ENCODE measurements at places on chromosomes 16 and 17.
A peak's percentile ranks its signal among the peaks of the same experiment; 100 is the strongest.

DNA sequence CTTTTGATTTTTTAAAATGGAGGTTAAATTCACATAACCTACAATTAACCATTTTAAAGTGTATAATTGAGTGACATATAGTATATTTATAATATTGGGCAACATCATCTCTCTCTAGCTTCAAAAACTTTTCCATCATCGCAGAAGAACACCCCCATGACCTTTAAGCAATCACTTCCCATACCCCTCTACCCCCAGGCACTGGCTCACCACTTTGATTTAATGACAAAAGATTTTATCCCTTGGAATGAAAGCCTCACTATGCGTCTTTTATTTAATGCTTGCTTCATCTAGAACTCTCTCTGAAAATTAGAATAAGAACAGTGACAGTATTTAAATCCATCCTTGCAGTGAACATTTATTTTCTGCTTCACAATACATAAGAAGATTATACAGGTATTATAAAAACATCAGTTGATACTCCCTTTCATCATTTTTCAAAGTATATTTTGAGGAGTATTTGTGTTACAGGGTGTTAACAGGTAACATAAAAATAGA lies 3.2 kb upstream of the KRTAP1-3 start:
- no peak for DNase-seq

DNA sequence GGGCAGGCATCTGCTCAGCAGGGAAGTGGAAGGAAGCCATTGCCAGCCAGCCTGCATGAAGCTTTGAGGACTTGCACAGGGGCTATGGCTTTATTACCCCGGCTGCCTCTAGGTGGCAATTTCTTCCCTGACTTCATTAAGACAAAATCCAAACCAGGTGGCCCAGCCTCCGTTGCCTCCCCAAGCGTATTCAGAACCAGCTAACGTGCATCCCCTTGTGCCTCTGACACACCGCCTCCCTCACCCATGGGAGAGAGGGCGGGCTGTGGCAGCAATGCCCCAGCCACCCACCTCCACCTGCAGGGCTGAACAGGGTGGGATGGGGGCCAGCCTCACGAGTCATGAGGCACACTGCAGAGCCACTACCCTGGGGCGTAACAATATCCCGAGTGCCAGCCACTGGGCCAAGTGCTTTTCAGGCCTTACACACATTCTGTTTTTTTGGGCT lies 6.8 kb downstream of the KIFC3 start:
- no peak for DNase-seq

DNA sequence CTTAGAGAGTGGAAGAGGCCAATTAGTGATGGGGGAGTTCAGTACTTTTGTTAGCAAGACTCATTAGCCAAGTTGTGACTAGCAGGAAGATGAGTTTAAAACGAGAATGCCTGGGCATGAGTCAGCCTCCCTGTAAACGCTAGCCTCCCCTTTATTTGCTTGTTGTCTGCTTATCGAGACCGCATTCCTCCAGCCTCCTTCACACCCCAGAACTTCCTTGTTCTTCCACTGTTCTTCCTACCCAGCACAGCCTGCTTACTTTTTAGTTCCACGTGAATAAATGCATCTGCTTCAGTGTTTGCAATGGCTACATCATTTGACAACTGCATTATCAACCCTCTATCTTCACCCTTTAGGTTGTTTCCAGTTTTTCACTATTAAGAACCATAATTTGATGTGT lies 20.2 kb upstream of the OR3A1 start:
- no peak for DNase-seq

- DNase-seq: no peak
Measured at GRCh38 chr16:89475144-89475543, 15.2 kb downstream of the ANKRD11 start.

DNA sequence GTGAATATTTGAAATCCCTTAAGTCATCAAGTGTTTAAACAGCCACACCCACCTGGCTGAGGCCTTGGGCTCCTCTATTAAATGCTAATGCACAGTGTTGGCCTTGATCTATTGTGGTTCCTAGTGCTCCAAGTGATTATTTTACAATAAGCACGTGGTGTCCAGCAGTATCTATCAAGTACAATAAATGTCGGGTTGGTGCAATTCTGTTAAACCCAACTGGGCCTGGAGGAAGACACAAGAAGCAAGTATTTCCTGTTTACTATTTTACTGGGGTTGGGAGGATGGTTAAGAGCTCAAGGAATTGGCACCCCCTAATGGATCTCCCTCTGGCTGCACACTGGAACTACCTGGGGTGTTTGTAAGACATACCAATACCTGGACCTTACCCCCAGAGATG lies 72.1 kb upstream of the HNF1B start:
- no peak for DNase-seq

GRCh38 chr17:18129041-18129502 lies 20.5 kb downstream of the MYO15A start:
- no peak for DNase-seq

GRCh38 chr17:72950242-72950931 lies 142.1 kb downstream of the SLC39A11 start:
- no peak for DNase-seq

DNA sequence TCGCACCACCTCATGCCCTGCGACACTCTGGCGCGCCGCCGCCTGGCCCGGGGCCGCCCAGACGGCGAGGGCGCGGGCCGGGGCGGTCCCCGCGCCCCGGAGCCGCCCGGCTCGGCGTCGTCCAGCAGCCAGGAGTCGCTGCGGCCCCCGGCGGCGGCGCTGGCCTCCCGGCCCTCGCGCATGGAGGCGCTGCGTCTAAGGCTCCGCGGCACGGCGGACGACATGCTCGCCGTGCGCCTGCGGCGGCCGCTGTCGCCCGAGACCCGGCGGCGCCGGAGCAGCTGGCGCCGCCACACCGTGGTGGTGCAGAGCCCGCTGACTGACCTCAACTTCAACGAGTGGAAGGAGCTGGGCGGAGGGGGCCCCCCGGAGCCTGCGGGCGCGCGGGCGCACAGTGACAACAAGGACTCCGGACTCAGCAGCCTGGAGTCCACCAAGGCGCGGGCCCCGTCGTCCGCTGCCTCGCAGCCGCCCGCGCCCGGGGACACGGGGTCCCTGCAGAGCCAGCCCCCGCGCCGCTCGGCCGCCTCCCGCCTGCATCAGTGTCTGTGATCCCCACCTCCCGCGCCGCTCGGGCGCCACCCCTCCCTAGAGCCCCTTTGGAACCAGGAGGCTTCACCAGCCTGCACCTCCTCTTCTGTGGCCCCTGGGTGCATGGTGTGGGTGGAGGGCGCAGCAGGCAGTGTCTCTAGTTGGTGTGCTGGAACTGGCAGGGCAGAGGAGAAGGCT lies 82.3 kb downstream of the ARHGAP23 start:
- DNase-seq: no peak

GRCh38 chr16:27483624-27484023 lies 66.1 kb downstream of the GTF3C1 start:
- no peak for DNase-seq

GRCh38 chr16:58459344-58460218 lies 40.4 kb upstream of the NDRG4 start:
- peak; percentile 36 for DNase-seq

- DNase-seq: no peak
Measured at GRCh38 chr16:82016263-82016662, 5.0 kb upstream of the SDR42E1 start.

- no peak for DNase-seq
Measured at GRCh38 chr17:2067608-2068024, 12.7 kb downstream of the HIC1 start.

- DNase-seq: no peak
Measured at GRCh38 chr16:65763640-65764305, 602.7 kb upstream of the CDH5 start.

- no peak for DNase-seq
Measured at GRCh38 chr16:50323335-50324011, 45.3 kb downstream of the BRD7 start.

DNA sequence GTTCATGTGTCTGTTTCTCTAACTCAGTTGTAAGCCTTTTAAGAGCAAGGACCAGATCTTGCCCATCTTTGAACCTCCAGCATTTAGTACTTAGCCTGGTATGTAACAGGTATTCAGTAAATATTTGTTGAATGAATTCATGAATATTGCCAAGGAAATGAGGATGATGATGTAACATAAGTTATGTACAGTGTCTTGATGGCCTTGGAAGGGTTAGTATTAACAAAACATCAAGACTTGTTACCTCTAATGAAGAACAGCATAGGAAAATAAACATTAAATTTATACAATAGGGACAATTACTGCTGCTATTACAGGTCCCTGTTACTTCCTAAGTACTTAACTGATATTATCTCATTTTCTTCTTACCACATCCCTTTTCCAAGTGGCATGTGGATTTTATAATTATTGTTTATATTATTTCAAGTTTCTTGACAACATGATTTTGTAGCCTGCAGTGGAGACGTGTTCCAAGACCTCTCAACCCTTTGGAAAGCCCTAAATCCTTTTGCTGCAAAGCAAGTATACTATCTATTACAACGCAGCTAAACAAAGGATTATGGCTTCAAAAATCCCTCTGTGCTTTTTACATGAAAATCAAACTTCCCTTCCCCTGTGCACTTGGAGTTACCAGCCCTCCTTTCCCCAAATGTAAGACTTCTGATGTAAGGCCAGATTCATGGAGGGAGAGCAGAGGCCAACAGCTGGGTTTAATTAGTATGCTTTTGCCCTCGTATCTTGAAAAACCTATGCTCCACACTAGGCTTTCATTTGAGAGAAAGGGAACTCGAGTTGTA lies 77.4 kb upstream of the SMIM36 start:
- no peak for DNase-seq

GRCh38 chr17:56322991-56323390 lies 169.7 kb downstream of the ANKFN1 start:
- DNase-seq: peak; percentile 13

DNA sequence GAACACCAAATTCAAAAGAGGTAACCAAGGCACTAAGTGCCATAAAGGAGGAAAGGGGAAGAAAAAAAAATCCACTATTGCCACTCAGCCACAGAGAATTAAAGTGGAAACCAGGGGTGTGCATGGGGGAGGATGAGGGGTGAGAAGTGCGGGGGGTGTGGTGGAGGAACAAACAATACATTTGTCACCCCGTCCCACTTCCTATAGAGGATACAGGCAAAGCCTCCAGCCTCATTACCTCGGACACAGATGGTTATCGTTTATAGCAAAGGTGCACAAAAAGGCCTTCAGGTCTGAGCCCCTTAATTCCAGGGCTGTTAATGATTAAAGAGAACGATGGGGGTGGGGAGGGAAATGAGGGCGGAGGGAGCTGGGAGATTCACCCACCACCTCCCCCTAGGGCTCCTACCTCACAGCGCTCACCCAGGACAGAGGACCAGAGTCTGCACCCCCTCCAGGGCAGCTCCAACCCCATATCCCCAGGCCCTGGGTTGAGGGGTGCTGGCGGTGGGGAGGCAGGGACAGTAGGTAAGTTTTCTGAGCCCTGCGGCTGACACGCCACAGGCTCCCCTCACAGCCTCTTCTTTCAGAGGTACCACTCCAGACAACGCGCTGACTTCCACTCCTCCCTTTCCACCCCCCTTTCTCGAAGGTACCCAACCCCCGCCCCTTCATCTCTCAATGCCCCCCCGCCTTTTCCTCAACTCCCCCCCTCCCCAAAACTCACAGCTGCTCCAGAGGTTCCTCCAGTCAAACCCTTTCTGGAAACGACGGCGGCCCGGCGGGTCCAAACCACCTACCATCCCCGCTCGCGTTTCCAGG lies 470 bp downstream of the DCUN1D3 start:
- DNase-seq: no peak

GRCh38 chr16:86980644-86981043 lies 336.5 kb downstream of the C16orf95 start:
- DNase-seq: no peak

DNA sequence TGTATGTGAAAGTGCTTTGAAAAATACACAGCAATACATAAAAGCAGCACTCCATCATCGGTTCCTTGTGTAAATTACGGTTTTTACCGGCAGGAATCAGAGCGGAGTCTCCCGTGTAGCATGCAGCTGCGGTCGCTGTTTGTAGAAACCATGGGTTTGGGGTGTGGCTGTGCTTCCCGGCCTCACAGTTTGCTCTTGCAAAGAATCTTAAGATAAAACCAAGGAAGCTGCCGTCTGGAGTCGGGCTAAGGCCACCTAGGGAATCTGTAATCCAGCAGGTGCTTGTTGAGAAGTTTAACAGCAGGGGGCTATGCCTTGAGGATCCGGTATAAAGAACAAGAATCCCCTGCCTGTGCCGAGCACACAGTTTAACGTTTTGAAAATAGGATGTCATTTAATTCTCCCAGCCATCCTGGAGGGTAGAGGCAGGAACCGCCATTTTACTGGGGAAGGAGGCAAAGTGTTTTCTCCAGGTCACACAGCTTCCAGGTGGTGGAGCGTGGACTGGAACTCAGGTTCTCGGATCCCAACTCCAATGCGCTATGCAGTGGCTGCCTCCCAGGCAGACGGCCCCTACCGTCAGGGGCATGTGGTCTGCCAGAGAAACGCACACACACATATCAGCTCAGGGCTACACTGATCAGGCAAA lies 6.0 kb upstream of the TLCD3A start:
- no peak for DNase-seq

DNA sequence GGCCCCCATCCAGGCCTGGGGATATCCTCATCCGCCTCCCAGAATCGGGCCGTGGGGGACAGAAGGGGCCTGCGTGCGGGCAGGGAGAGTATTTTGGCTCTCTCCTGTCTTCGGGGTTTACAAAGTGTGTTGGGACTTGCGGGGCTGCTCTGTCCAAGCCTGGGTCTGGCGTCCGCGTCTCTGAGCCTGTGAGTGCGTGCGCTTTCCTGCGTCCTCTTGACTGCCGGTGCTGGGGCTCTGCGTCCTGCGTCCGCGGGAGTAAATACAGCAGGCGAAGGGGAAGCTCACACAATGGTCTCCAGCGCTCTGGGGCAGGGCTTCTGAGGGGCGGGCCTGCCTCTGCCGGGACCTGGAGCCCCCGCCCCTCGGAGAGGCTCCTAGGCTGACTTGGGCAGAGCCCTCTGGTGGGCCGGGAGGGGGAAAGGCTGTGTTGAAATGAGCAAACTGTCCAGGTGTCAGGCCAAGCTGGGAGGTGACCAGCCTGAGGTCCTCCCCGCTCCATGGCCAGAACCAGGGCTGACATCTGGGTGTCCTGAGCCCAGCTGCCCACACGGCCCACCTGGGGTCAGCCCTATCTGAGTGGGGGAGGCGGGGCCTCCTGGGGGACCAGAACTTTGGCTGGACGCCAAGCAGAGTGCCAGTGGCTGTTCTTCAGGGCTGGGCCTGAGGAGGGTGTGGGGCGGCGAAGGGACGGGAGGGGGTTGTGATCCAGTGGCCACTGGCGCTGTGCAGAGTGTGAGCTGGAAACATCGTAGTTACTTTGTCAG lies 233.6 kb downstream of the SEC14L1 start:
- DNase-seq: no peak

DNA sequence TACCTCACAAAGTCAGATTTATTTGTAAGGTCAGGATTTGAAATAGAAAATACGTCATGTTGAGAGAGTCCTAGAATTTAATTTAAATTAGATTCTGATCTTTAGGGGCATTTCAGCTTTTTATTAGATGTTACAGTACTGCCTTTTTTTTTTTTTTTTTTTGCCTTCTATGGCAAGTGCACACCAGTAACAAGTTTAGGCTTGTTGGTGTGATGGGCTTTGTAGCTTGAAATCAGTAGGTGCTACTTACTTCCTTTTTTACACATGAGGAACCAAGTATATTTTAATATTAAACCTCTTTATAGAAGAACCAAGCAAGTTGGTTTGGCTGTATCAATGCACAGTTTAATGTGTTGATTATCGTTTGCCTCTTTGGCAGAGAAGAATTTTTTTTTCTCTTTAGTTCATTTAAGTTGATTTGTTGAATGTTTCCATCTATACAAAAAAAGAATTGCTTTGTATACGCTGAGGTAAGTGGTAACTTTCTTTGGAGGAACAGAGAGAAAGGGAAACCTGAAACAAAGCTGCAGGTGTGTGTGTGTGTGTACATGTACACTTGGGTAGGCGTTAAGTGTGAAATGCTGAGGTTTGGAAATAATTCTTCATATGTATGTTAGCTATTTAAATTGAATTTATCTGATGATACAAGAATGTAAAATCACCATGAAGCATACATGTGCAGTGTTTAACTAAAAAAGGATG lies 15.7 kb downstream of the RBL2 start:
- DNase-seq: no peak
